ENCODE measurements at places on chromosomes 3 and 15.

- no peak for DNase-seq
Measured at GRCh38 chr3:172307141-172307560, 141.1 kb downstream of the GHSR start.

GRCh38 chr3:46987743-46988401, 8.4 kb downstream of the NBEAL2 start:
- no peak for DNase-seq

DNA sequence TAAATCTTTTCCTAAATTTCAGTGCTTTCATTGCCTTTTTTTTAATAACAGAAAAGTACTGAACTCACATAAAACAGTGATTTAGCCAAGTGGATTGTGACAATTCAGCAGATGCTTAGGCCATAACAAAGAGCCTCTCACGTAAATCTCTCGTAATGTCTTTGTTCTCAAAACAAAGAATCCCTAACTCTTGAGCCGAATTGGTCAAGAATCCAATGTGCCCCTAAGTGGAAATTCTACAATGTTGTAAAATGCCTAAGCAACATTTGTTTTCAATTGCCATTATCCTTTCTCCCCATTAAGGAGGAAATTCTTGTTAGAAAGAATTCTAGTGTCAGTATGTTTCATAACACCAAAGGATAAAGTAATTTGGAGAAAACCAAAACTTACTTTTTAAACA, 235.7 kb upstream of the THBS1 start:
- DNase-seq, result no peak

GRCh38 chr15:90598031-90598577, 68.4 kb downstream of the CRTC3 start:
- no peak for DNase-seq

GRCh38 chr3:188209034-188209433, 55.1 kb downstream of the LPP start:
- DNase-seq, result no peak

DNA sequence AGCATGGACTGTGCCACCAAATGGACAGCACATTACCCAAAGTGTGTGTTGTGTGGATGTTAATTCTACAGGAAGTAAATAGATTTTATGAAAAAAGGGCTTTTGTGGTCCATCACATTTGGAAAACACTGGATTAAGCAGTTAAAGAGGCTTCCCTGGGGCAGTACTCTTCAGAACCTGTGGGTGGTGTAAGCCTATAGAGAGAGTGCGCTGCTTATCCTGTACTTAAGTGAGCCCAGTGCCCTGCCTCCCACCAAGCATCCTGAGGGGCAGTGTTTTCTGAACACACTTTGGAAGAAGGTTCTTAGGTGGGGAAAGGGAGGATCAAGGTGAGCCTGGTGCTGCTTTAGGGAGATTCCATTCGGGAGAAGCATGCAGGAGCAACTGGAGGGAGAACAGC, 10.9 kb downstream of the TTLL3 start:
- DNase-seq, result no peak

GRCh38 chr15:70409388-70409787, 311.7 kb upstream of the TLE3 start:
- no peak for DNase-seq

GRCh38 chr15:55279746-55280351, 9.8 kb downstream of the RAB27A start:
- no peak for DNase-seq

DNA sequence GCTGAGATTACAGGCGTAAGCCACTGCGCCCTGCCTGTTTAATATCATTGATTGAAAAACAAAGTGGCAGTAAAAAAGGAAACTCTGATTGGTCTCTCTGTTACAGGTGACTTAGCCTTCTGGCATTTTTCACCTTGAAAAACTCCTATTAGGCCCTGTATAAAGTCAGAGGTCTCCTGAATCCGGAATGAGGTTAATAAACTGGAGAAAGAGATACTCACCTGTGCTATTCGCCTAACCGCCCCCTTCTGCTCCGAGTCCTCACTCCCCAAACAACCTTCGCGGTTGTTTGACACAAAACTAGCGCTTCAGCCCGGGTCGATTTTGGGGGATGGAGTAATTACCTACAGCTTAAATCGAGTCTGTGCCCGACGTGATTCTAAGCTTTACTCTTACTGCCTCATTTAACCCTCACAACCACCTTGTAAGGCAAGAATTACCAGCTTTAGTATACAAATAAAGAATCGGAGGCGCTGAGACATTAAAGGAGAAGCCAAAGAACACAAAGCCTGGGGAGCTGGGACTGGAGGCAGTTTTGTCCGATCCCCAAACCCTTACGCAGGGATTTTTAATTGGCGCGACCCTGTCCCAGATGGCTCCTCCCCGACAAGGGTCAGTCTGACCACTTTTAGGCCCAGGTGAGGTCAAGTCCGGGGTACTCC, 441 bp downstream of the CEP70 start:
- DNase-seq, result no peak

DNA sequence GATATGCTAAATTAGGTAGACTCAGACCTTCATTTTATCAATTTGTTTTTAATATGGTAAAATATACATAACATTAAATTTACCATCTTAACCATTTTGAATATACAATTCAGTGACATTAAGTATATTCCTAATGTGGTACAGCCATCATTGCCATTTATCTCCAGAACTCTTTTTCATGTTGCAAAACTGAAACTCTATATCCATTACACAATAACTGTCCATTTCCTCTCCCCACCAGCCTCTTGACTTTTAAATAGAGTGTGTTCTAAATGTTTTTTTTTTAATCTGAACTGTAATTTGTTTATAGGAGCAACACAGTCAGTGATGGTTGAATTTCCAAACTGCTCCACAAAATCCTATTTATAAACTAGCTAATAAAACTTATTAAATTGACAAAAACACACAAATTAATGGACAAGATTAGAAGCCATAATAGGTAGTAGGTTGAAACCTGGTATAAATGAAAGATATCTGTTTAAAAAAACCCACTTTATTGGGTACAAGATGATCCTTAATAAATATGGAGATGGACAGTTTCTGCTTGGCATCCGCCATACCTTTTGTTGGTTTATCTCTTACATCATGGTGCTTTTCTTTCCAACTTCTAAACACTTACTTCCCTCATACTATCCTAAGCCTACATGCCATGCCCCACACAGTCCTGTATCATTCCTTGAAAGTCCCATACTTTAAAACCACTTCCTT, 142.4 kb downstream of the ZPLD1 start:
- no peak for DNase-seq

DNA sequence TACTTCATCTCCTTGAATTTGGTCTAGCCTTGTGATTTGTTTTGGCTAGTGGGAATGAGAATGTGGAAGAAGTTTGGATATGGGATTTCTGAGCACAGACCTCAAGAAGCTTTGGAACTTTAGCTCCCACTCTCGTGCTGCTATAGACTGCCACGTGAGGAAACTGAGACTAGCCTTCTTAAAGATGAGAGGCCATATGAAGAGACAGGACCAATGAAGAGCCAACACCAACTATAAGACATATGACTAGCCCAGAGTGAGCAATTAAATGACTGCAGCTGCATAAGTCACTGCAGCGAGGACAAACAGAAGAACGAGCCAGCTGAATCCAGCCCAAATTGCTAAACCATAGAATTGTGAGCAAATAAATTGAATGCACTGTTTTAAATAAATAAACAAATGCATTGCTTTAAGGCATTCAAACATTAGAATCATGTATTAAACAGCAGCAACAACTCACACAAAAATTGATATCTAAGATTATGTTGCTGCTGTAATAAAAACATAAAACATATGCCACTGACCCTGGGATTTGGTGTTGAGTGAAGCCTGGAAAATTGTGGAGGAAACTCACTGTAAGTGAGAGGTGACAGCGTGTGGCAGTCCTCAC, 15.7 kb upstream of the CNTN4 start:
- peak; percentile 20 for DNase-seq

GRCh38 chr15:36356466-36356865, 223.0 kb upstream of the CDIN1 start:
- DNase-seq, result no peak

- peak; percentile 82 for DNase-seq
Measured at GRCh38 chr3:49165771-49166751, at the start of gene CCDC71. TSS of gene CCDC71 (minus strand) at chr3:49166331. CDS start at chr3:49164208, 2,123 bp downstream.

DNA sequence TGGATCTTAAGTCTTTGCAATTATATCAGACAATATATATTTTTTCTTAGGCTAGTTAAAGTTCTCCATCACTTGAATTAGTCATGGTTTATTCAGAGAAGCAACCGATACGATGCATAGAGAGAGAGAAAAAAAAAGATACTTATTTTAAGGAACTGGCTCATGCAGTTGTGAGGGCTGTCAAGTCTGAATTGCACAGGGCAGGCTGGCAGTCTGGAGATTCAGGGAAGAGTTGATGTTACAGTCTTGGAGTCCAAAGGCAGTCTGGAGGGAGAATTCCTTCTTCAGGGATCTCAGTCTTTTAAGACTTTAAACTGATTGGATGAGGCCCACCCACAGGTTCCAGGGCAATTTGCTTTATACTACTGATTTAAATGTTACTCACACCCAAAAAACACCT, 412.6 kb downstream of the IL5RA start:
- DNase-seq, result no peak

DNA sequence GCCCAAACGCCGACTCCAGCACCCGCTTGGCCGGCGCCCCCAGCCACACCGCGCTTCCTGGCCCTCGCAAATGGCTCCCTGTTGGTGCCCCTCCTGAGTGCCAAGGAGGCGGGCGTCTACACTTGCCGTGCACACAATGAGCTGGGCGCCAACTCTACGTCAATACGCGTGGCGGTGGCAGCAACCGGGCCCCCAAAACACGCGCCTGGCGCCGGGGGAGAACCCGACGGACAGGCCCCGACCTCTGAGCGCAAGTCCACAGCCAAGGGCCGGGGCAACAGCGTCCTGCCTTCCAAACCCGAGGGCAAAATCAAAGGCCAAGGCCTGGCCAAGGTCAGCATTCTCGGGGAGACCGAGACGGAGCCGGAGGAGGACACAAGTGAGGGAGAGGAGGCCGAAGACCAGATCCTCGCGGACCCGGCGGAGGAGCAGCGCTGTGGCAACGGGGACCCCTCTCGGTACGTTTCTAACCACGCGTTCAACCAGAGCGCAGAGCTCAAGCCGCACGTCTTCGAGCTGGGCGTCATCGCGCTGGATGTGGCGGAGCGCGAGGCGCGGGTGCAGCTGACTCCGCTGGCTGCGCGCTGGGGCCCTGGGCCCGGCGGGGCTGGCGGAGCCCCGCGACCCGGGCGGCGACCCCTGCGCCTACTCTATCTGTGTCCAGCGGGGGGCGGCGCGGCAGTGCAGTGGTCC, 3.5 kb downstream of the ISLR2 start:
- DNase-seq, result no peak

DNA sequence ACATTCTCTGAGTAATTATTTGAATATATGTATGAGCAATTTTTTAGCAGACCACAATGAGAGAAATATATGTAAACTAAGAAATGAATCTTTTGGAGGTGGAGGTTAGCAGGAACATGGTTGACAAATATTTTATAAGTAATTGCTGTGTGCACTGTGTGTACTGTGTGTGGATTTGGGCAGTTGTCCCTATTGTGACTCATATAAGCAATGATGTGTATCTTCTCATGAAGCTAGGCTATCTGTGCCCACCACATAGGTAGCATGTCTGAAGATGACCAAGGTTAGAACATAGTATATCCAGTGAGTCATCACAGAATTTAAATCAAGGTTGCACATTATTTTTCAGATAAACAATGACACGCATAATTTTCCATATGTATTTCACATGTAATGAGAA, 713.9 kb upstream of the GBE1 start:
- no peak for DNase-seq

- DNase-seq, result no peak
Measured at GRCh38 chr3:9692416-9692815, 11.2 kb upstream of the CPNE9 start.

DNA sequence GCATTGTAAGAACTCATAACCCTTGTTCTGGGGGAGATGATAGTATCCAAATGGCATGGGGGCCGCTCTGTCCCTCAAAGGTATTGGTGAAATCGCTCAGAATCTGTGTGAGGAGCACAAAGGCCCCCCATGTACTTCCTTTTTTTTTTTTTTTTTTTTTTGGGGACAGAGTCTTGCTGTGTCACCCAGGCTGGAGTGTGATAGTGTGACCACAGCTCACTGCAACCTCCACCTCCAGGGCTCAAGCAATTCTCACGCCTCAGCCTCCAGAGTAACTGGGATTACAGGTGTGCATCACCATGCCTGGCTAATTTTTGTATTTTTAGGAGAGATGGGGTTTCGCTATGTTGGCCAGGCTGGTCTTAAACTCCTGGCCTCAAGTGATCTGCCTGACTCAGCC, 37.0 kb downstream of the CMTM8 start:
- DNase-seq, result no peak

- DNase-seq, result no peak
Measured at GRCh38 chr3:181998828-181999227, 287.1 kb downstream of the SOX2 start.

- DNase-seq, result peak; percentile 31
Measured at GRCh38 chr15:65916664-65917406, 47.5 kb downstream of the RAB11A start.

DNA sequence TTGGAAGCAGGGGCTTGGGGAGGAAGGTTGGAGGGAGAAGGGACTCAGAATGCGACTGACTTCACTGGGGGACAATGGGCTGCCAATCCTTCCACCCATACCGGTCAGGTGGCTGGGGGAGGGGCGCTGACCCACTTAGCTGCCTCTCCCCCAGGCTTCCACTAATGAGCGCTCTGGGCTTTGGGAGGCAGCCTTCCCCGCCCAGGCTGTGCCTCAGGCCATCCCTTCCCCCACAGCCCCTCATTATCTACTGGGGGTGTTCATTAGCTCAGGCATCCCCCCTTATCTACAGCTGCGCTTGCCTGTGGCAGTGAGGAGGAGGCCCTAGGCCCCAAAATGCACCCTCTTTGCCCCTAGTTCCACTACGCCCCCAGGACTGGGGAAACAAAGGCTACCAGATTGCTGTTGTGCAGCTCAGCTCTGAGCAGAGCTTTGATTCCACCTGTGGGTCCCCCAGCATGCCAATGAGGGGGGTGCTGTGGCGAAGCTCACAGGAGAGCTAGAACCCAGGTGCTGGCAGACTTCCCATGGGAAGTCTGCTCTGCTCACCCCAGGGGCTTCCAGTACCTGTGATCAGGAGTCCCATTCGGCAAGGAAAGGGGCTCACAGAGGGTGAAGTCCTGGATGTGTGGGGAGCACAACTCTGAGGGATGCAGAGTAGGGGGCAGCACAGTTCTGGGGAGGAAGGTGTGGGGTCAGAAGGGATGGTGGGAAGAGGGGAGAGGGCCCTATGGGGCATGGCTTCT, 29.4 kb upstream of the SEMA3F start:
- DNase-seq, result no peak

DNA sequence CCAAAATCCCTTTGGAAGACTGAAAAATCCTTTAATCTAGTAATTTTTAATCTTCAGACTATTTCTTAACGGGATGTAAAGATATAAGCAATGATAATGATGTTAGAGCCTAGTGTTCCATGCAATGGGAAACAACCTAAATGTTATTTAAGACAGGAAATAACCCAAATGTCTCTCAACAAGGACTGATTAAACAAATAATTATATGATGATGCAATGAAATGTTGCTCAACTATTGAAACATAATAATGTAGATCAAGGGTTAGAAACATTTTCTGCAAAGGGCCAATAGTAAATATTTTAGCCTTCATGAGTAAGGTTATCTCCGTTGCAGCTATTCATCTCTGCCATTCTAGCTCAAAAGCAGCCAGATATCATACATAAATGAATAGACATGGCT, 275.4 kb downstream of the NEK10 start:
- DNase-seq, result no peak

GRCh38 chr3:29152379-29152778, 128.5 kb upstream of the RBMS3 start:
- DNase-seq, result no peak
